ENCODE measurements at places on chromosomes 4 and X.
A peak's percentile ranks its signal among the peaks of the same experiment; 100 is the strongest.

DNA sequence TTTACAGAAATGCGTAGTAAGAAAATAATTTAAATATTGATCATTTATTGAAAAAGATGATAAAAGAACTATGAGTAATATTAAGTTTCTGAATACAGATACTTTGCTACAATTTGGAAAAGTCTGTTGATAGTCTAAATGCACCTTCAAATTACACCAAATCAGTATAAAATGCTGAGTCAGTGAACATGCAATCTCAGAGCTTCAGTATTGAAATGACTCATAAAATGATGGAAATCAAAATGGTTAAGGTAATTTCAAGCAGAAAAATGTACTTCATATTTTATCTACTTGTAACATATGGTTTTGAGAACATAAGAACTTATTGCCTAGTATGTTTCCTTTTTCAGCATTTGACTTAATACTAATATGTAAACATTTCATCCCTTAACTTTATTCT, 448.2 kb downstream of the PCDH10 start:
- DNase-seq: peak; percentile 10

DNA sequence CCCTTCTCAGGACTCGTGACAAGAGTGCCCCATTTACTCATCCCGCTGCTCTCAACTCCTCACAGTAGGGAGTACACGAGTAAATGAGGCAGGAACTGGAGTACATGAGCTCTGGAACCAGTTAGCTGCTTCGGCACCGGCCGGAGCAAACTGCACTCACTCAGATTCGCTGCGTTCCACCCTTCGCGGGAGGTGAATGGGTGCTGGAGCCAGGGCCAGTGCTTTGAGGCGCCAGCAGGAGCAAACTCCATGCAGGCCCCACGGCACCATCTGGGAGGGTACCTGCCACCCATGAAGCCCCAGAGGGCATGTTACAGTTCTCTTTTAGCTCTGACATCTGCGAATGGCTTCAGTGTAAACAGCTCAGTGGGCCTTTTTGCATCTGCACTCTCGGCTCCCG, 315.5 kb upstream of the GK2 start:
- no peak for DNase-seq

DNA sequence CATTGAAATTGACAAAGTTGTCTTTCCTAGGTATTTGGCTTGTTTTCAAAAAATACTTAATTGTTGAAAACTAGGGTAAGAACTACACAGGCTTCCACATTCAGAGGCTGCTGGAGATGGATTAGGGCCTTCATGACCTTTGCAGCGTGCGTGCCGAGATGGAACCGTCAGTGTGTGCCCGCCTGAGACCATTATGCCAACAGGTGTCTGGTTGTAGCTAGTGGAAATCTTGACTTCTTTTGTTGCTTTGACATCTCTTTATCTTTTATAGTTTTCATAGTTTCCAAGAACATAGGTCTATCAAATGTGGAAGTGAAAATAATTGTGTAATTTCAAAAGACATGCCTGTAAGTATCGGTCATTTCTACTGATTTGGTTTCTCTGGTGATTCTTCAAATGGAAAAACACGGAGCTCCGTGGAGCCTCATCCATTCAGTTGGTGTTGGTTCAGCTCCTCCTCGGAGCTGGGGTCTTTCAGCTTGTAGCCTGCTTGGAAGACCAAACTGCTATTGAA, 38.9 kb upstream of the CLCN4 start:
- DNase-seq: no peak

DNA sequence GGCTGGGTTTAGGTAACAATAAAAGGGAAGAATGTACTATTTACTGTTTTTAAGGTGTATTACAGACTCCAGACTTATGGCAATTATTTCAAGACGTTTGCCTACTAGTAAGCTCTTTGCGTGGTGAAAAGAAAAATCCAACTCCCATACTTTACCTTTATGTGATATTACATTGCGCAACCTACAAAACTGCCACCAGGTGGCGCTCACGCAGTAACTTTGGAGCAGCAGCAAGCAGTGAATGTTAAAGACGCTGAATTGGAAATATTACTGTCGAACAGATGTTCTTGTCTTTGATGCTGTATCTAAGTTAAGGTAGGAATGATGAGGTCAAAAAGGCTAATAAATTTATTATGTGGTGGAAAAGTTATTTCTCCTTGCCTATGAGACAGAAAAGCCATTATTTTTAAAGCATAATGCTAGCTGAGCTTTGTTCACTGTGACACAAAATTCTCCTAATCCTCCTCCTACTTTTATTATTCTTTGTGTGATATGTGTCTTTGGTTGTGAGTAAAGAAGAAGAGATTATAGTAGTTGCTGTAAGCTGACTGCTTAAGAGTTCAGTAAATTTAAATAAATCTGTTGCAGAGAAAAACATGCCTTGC, 1099.8 kb upstream of the TENM3 start:
- DNase-seq: peak; percentile 74

DNA sequence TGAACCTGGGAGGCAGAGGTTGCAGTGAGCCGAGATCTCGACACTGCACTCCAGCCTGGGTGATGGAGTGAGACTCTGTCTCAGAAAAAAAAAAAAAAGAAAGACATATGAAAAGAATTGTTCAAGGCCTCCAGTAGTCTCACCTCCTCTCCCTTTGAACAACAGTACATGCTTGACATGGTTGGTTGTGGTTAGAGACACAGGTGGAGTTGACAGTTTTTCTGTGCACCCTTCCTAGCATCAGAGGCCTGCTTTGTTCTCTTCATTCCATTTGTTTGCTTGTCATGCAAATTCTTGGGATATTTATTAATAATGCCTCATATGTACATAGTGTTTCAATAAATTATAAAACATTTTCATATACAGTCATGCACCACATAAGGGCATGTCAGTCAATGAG, 18.3 kb upstream of the PDCL2 start:
- no peak for DNase-seq

GRCh38 chr4:25827897-25828296, 34.9 kb downstream of the SEL1L3 start:
- no peak for DNase-seq

- DNase-seq: no peak
Measured at GRCh38 chr4:83197555-83198235, 83.2 kb upstream of the PLAC8 start.

DNA sequence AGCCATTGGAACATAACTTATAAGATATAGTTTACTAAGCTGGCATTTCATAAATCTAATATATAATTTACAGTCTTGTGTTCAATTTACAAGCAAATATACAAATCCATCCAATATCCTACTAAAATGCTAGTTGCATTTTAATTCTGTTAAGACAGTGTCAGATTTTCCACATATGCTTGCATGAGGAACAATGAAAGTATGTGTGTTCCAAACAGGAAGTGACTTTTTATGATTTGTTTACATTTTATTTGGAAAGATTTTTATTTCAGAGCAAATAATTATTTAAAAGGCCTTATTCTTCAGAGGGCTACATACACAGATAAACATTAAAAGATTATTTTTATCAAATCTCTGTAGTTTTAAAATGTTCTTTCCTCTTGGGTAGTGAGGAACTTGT, 130.1 kb downstream of the KLHL34 start:
- no peak for DNase-seq

GRCh38 chr4:156556336-156556735, 415.3 kb downstream of the PDGFC start:
- peak; percentile 73 for DNase-seq

- DNase-seq: no peak
Measured at GRCh38 chrX:10159145-10159468, 2.3 kb downstream of the CLCN4 start.

GRCh38 chr4:78568640-78569305, 17.2 kb downstream of the ANXA3 start:
- no peak for DNase-seq

GRCh38 chr4:15714141-15714540, 11.3 kb downstream of the BST1 start:
- no peak for DNase-seq

DNA sequence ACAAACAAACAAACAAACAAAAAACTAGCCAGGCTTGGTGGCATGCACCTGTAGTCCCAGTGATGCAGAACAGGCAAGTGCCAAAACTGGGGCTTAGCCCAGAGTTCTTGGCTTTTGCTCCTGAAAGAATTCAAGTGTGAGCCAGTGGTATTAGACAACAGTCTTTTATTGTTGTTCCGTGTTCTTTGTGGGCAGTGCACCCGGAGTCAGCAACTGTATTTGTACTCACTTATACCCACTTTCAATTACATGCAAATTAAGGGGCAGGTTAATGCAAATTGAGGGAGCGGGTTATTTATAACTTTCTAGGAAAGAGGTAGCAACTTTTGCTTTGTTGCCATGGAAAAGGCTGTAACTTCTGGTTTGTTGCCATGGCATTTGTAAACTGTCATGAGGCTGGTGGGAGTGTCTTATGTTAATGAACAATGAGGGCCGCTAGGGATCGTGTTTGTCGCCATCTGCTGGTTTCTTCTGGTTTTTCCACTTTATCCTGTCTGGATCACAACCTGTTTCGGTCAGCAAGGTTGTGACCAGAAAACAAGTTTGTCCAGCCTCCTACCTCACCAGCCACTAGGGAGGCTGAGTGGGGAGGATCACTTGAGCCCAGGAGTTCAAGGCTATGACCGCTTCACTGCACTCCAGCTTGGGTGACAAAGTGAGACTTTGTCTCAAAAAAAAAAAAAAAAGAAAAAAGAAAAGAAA, 88.8 kb upstream of the ESX1 start:
- DNase-seq: peak; percentile 52

GRCh38 chr4:170741856-170742255, 652.1 kb upstream of the AADAT start:
- peak; percentile 57 for DNase-seq

DNA sequence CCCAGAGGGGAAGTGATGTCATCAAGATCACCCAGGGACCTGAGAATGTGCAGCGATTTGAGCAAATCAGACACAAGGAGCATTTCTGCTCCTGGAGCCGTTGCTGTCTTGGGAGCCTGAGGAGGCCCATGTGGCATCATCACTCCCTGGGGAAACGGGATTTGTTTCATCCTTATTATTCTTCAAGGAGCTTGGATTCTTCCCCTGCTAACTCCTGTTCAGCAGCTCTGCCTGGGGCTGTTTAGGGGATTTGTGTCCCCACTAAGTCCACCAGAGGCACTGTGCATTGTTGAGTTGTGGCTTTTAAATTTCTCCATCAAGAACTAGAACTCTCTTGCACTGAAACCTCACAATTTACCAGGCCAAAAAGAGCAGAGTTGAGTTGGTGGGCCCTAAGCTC, 104.2 kb upstream of the MSX1 start:
- no peak for DNase-seq

DNA sequence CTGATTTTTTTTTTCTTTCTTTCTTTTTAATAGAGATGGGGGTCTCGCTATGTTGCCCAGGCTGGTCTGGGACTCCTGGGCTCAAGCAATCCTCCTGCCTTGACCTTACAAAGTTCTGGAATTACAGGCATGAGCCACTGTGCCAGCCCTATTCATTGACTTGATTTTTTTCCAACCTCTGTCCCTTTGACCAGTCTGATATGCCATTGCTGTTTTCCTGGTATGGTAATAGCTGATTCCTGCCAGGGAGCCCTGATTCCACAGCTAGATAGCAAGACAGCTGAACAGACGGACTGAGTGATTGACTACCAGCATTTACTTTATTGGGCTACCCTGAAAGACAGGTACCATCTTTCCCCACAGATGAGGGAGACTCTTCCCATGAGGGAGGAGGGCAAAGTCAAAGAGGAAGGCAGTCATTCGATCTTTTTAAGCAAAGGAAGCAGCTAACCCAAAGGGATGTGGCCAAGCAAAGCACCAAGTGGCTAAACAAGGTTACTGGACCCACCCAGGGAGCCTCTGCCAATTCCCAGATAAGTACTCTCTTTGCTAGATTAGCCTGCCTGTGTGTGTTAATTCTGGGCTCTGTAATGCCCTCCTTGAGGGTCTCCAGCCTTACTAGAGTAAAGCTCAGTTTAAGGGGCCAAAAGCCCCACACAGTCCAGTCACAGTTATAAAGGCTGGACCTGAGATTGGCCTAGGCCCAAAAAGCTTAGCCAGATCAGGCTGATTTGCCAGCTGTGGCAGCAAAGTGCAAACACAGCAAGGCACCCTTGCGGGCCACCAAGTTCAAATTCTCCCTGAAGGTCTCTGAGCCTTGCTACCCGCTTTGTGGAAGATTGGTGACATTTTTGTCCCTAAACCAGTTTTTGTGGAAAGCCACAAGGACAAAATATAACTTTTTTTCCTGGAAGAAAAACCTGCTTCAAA, 192.4 kb upstream of the GPC4 start:
- DNase-seq: no peak

DNA sequence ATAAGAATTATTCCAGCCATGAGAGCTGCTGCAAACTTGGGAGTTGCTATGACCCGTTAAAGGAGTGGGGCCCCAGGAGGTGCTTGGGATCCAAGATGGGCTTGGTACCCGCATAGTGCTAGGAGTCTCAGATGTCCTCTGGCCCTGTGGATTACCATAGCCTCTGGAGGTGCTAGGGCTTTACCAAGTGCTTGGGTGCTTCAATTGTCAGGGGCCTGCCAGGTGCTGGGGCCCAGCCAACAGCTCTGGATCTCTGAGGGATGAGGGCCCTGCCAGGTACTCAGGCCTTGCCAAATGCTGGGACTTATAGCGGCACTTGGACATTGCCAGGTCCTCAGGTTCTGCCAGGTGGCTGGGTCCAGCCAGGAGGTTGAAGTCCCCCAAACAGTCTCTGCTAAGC, 32.0 kb upstream of the USP51 start:
- no peak for DNase-seq

GRCh38 chr4:125315576-125316400, 1.0 kb downstream of the FAT4 start:
- DNase-seq: peak; percentile 57

DNA sequence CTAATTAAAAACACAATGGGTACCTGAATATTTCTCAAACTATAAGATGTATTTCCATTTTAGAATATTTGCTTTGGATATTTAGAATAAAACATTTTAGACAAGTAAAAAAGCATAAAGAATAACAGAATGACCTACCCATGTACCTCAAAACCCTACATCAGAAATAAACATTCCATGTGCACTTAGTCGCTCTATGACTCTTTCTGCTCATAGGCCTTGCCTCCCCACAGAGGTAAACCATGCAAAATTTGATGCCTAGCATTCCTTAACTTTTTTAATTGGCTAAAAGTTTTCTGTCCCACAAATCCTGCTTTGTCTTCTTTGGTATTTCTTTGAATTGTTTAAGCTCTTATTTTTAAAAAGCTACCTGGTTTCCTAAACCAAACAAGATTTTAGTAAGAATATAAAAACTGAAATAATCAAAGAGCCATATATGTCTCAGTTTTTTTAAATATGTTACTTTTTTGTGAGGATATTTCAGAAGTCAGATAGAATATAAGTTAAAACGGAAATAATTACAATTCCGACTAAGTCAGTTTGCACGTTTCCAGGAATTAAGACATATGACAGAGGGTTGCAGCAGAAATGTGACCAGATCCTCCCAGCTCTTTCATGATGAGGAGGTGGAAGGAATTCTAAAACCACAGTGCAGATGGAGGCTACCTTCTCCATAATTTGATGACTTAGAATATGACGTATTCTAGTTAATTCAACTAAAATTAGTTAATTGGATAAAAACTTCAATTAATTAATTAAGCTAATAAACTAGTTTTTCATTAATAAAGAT, 102.5 kb downstream of the FIP1L1 start:
- DNase-seq: peak; percentile 88

Data from fibroblast of skin of abdomen (primary cell).